ENCODE measurements at places on chromosomes 5 and 9.

- no peak for DNase-seq
Observed at GRCh38 chr5:93017849-93018248, 563.2 kb downstream of the NR2F1-AS1 start.

DNA sequence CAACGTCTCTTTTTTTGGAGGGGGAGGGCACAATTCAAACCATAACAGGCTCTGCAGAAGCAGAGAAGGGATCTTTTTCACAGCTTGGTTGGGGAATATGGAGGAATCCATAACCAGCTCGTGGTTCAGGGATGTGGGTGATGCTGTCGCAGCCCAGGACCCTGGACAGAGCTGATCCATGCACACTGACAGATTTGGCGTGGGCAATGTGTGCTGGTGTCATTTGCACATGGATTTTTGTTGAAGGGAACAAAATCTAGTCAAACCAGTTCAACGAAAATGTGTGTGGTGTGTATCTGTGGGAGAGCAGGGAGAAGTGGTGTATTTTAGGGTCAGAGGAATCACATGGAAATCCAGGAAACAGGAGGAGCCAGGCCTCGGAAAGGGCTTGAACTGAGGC, 4.2 kb downstream of the DOCK2 start:
- DNase-seq, result no peak

DNA sequence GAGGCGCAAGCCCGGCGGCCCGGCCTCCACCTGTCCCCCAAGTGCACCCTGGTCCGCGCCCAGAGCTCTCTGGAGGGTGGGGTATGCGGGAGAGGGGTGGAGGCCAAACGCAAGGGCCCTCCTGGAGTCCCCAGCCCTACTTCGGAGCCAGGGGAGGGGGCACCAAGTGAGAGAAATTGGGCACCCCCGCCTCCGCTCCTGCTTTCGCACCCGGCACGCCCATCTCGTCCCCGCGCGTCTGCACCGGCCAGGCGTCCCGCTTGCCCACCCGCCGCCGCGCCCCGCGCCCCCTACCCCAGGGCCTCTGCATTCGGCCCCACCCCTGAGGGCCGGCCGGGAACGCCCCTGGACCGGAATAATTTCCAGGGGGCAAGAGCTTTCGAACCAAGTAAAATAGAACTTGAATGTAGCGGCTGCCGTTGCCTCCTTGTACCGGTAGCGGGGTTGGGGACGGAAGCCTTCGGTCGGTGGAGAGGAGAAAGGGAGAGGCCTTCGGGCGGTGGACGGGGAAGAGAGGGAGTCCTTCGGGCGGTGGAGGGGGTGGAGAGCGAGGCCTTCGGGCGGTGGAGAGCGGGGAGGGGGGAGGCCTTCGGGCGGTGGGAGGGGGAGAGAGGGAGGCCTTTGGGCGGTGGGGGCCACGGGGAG, 694 bp upstream of the PHPT1 start:
- DNase-seq, result no peak

GRCh38 chr9:93900971-93901861, 53.9 kb downstream of the BARX1 start:
- DNase-seq, result no peak

- DNase-seq, result no peak
Observed at GRCh38 chr9:111804636-111805035, 9.9 kb upstream of the SHOC1 start.

DNA sequence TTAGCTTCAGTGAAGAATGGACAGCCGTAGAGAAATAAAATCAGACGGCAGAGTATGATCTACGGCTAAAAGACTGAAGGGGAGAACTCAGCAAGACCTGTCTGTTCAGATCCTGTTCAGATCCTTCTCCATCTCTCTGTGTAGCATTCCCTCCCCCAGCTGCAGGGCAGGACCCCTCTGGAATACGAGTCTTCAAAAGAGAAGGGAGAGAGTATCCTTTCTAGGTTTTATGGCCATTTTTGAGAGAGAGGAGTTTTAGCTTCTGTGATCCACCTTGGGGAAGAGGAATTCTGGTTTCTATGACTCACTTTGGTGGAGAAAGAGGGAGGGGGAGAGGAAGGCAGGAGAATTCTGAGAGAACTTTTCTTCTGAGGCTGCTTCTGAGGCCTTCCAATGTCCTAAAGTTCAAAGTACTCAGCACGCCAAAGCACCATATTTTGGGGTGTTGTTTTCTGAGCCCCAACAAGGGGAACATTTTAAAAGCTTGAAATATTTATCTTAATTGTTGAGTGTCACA, 194.4 kb upstream of the TLE4 start:
- no peak for DNase-seq

DNA sequence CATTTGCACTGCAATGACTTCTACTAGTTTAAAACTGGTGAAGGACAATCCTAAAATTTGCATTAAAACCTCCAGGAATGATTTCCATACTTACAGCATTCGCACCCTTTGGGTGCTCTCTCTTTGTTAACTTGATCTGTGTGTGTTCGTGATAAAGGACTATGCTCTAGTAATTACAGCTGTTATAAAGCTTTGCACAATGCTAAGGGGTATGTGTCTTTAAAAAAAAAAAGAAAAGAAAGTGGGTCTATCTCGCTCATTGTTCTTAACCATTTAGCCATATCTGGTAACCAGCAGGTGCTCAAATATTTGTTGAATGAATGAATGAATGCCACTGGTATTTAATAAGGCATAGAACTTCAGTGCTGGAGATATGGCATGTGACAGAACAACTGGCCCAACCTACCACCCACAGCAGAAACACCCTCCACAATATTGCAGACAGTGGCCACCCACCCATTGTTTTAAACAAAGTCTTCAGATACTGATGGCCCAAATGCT, 8.7 kb downstream of the TRIM36 start:
- no peak for DNase-seq

DNA sequence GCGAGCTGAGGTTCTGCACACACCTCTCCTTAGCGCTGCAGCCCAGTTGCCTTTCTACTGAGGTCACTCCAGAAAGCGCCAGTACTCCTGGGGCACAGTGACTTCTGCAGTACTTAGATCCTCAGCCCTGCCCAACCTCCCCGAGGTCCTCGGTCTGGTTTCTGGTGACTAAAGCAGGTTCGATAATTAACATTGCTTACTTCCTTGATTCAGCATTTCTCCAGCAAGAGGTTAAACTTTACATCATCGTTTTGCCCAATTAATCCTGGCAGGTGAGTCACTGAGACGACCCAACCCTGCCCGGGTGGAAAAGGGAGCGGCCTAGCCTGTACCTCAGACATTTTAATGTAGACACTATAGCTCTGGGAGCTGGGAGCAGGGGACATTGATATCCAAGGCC, 77.6 kb downstream of the PLAC8L1 start:
- no peak for DNase-seq

- DNase-seq, result no peak
Observed at GRCh38 chr9:127128341-127129072, 6.1 kb upstream of the ANGPTL2 start.

- DNase-seq, result no peak
Observed at GRCh38 chr9:92295240-92295790, 1.8 kb upstream of the IARS1 start.

DNA sequence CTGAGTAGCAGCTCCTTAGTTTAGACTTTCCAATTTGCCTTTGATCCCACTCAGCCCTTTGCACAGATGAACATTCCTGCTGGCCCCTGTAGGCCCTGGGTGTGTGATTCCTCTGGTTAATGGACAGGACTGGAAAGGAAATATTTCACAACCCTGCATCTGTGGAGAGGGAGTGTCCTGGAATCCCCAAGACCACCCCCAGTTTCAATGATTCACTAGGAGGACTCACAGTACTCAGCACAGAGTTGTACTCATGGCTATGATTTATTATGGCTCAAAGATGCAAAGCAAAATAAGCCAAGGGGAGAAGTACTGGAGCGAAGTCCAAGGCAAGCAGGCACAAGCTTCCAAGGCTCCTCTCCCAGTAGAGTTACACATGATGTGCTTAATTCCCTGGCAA, 42.4 kb upstream of the TJP2 start:
- DNase-seq, result no peak

- peak; percentile 89 for DNase-seq
Observed at GRCh38 chr5:1105350-1106265, 6.3 kb downstream of the SLC12A7 start.

- DNase-seq, result no peak
Observed at GRCh38 chr5:99063737-99064136, 134.9 kb upstream of the CHD1 start.

All from T-helper 2 cell (primary cell).